ENCODE measurements at places on chromosomes 4 and X.

DNA sequence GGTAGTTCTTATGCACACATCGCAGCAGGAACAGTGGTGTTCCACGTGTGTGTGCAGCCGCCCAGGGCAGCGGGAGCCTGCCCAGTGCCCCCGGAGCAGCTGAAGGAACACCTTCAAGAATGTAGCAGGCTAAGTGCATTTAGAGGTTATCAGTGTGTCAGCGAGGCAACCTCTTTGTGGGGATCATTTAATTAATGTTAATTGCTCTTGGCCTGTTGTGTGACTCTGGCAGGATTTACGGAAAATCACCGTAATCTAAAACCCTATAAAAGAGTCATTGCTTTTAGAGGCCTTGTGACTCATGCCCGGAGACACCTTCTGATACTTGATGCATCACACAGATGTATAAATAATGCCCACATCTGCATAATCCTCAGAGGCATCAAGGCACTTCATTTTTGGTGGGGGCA is 47.3 kb upstream of the GATB start:
- DNase-seq, result no peak

GRCh38 chr4:122759639-122760310 is 27.3 kb downstream of the BBS12 start:
- no peak for DNase-seq

DNA sequence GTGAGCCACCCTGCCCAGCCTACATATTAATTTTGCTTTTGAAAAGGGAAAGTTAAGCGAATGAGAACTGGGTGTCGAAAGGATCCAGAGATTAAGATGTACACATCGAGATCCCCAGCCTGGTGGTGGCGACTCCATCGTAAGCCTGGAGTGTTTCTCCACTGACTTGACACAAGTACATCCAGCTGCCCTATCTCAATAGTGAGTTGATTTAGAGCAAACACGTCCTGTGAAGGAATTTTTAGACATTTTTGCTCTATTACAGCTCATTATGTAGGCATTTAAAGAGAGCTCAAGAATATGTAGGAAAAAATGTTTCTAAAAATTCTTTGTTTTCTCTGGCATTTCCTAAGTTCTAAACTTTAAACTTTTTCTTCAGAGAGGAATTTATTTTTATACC is 11.7 kb upstream of the CLDN34 start:
- DNase-seq, result no peak

GRCh38 chr4:1777822-1778641 is 15.1 kb upstream of the FGFR3 start:
- DNase-seq, result no peak

GRCh38 chrX:150478496-150479492 is 89.6 kb upstream of the MTM1 start:
- no peak for DNase-seq

DNA sequence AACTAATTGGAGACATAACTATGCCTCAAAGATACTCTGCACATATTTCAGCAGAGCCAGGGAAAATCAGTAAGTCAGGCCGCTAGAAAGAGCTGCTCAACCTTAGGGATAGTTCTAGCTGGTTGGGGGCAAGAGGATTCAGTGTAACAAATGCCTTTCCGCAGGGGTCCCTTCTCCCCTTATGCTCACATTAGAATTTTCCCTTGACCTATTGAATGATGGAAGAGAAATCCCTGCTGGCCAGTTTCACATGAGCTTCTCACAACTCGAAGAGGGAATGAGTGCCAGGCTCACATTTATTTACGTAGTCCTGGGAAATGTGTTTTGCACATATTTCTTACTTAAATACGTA is 66.2 kb upstream of the USP9X start:
- no peak for DNase-seq

DNA sequence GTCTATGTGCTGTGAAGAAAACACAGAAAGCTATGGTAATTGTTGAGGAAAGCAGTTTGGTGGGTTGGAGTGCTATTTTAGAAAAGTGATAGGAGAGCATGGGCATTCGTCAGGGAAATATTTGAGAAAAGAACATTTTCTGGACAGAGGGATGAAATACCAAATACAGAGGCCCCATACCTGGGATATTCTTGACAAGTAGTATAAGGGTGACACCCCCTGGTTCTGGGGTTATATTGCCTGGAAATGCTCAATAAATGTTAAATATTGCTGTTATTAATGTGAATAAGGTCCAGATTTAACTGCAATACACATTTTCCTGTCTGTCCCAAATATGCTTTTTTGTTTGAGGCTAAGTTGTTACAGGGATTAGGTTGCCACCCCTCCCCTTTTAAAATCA is 42.9 kb downstream of the WWC2 start:
- no peak for DNase-seq

DNA sequence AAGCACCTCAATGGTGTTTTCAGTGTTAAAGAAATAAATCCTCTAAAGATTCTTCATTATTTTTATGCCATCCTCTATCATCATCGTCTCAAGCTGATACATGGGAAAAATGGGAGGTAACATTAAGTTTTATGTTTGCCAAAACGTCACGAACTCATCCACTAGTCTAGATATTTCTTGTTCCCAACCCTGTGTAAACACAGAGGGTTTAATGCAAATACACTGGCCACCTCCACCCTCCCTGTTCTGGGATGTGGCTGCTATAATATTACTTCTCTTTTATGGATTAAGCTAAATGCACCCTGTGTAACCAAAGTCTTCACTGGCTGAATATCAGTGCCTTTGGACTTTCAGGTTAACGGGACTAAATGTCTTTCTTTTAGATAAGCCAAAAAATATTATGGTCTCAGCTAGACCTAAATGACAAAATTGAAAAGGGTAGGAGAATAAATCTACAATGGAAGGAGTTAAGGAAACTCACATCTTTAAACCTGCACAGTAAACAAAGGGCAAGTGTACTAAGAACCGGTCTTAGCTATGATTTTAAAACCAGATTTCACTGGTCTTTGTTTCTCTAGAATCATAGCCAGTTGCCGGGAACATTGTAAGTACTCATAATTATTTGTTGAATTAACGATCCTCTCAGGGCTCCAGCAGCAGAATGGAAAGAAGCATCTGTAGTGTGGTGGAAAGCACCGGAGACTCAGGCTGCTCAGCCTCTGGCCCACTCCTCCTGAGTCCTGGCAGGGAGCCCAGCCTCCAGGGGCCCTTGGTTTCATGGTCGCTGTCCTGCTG is 103.5 kb upstream of the NOCT start:
- DNase-seq, result no peak

DNA sequence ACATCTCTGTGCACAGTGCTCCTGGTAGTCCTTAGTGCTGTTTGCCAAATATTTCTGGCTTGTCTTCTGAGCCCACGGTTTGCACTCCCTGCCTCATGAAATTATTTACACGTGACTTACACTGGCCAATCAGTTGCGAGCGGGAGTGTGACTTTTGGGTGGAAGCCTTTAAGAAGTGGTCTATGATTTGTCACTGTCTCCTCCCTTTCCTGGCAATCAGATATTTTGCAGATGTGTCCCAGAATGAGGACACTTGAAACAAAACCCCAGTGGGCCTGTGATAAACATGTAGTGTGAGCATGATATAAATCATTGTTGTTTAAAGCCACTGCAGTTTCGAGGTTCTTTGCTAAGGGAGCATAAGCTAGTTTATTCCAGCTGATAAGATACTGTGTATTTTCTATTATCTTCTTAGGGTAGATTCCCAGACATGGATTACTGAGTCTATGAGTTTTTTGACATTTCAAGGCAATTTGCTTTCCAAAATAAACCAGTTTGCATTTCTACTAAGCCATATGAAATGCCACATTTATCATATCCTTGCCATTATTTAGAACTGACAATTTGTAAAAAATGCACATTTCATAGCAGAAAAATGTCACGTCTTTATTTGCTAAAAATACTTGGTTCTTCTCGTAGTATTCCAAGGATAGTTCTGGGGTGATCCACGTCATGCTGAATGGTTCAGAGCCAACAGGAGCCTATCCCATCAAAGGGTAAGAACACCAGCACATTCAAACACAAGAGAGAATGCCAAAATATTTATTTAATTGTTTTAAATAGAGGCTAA is 12.0 kb downstream of the BST1 start:
- DNase-seq, result no peak

DNA sequence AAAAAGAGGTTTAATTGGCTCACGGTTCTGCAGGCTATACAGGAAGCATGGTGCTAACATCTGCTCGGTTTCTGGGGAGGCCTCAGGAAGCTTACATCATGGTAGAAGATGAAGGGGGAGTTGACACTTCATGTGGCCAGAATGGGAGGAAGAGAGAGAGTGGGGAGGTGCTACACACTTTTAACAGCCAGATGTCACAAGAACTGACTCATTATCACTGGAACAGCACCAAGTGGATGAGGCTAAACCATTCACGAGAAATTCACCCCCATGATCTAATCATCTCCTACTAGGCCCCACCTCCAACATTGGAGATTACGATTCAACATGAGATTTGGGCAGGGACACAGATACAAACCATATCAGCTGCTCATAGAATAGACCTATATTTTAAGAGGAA is 255.8 kb downstream of the OPHN1 start:
- DNase-seq, result no peak

- no peak for DNase-seq
Measured at GRCh38 chr4:94530073-94530472, 78.3 kb downstream of the PDLIM5 start.

Measured in stimulated activated CD4-positive, alpha-beta T cell treated with anti-CD3 and anti-CD28 coated beads, Interleukin-1b, Interleukin-23, amount 100 ng/mL, for 24 hours (primary cell).